NCI-H2081 (cell line): ENCODE measurements at places on chromosomes 12 and 14.

GRCh38 chr14:77122526-77123125 is 19.0 kb downstream of the ZDHHC22 start:
- no peak for DNase-seq

DNA sequence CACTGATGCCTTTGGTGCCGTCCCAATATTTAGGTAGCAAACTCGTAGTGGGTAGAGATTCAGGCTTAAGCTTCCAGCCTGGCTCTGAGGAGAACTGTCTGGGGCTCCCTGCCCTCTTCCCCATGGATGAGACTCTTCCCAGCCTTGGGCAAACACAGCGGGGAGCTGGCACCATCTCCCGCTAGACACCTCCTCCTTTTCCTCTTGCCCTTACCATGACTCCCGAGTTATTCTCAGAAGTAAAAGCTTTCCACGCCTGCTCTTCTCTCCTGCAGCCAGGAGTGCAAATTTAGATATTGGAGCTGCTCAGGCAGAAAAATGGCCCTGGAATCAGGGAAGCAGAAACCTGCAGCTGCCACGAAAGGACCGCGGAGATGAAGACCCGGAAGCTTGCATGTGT is 45.6 kb upstream of the RBM19 start:
- no peak for DNase-seq

DNA sequence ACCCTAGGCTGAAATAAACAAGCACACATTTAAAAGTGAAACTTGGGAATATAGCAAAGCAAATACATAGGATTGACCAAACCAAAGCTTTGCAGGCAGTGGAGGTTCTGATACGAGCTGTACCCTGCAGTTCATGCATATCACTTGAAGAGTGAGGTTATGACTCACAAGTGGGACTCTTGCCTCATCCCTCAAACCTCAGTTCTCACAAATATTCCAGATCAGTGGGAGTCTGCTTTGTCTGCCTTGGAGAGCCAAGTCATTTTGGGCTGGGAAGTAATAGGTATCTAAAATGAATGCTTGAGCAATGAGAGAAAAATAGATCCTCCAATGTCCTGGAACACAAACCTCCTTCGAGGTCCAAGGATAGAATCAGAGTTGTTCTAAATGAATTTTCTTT is 116.4 kb downstream of the LRIG3 start:
- DNase-seq: no peak

DNA sequence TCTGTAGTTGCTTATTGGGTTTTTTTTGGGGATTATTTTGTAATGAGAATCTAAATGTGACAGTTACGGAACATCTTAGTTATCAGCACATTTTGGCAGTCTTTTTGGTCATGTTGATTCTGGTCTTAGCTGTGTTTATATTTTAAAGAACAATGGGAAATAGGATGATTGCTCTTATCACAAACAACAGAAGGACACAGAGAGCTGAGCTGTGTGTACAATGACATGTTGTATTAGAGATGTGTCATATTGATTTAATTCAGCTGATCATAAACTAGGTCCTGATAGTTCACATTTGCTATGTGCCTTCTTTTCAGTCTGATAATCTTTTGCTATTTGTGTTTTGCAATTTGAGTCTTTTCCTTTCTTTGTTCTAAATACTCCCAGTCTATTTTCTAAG is 781.7 kb downstream of the TRHDE start:
- DNase-seq: peak; percentile 6

DNA sequence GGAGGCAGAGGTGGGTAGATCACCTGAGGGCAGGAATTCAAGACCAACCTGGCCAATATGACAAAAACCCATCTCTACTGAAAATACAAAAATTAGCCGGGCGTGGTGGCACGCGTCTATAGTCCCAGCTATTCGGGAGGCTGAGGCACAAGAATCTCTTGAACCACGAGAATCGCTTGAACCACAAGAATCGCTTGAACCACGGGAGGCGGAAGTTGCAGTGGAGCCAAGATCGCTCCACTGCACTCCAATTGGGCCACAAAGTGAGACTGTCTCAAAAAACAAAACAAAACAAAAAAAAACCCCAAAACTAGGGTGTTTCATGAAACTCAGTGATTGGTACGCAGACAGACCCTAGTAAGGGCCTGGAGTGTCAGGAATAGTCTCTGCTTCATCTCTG is 6.4 kb upstream of the ARF6 start:
- DNase-seq: no peak
